ENCODE measurements at places on chromosomes 1 and 21.

GRCh38 chr1:48035371-48036141, 38.4 kb upstream of the TRABD2B start:
- DNase-seq = no peak

- DNase-seq = no peak
These were observed 61.1 kb downstream of the HNRNPR start for GRCh38 chr1:23282957-23283356.

GRCh38 chr1:58358346-58358745, 188.2 kb downstream of the OMA1 start:
- no peak for DNase-seq

- DNase-seq = no peak
These were observed 150.9 kb downstream of the NTMT2 start for GRCh38 chr1:170296642-170297041.

DNA sequence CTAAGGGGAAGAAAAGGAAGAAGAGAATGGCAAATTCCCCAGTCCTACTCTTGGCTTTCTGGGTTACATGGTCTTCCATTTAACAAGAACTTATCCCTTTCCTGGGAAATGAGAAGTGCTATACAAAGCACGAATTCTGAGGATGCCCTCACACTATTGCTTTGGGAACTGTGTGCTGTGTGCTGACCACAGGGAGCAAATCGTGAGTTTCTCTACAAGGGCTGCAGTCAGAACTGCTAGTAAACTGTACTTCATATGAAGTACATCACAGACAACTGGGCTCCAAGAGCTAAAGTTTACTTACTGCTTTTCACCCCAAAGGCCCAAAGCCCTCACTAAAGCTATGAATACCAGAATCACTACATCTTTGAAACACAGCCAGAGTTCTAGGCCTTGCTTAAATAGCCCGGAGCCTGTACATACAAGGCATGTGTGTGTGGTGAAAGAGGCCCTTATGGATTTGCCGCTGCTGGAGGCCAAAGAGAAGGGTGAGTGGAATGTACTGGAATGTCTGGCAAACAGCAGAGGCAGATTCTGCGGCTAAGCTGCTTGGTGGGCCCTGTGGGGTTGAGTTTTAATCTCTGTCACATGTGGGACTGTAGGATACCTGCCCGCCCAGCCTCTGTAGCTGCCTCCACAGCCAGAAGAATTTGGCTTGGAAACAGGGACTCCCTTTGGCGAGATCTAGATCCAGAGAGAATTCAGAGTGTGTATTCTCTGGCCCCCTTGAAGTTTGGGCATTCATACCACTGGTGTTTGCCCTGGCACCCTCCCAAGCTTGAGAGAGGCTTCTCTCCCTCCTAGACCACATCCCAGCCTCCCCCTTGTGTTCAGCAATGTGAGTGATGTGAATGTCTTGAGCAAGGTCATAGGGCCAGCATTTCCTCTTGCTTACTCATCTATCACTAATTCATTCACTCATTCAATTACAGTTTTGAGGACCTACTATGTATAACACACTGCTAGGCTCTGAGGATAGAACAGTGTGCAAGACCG, 21.9 kb upstream of the TRIM67 start:
- no peak for DNase-seq

DNA sequence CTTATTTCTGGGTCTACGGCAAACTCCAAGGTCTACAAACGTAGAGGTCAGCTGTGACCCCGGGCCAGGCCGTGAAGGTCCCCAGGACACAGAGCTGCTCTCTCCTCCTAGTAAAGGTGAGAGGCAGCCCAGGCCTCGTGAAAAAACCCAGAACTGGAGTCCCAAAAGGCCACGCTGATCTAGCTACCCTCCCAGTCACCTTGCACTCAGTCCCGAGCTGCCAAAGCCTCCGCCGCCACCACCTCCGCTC, 125 bp downstream of the ATP5PF start:
- DNase-seq = no peak

DNA sequence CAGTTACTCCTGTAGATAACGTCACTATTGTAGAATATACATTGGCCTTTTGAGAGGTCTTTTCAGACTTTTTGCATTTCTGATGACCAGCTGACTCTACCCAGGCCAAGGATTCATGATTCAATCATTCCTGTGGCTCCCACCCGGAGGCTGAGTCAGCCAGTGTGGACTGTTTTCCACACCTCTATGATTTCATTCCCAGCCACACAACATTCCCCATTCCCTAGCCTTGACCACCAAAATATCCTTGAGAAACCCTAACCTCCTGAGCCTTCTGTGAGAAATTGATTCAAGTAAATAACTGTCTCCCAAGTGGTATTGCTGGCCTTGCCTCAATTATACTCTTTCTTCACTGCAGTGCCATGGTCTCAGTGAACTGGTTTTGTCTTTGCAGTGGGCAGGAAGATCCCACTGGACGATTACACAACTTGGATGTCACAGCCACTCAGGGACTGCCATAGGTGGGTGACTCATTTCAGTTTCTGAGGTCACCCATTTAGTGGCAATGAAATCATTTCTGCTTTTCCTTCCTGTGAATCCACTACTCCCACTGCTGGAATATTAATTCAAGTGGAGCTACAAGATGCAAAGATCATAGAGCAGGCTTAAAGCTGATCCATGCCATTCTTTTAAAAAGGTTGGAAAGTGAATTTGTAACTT, 518.6 kb upstream of the ZP4 start:
- DNase-seq = no peak

DNA sequence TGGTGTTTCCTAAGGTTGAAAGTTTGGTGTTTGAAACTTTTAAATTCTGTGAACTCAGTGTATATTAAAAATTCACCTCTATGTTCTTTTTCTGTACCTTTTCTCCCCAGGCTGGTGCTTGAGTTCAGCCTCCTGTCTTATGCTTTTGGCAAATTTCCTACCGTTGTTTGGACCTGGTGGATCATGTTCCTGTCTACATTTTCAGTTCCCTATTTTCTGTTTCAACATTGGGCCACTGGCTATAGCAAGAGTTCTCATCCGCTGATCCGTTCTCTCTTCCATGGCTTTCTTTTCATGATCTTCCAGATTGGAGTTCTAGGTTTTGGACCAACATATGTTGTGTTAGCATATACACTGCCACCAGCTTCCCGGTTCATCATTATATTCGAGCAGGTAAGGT, 24.9 kb upstream of the AXDND1 start:
- no peak for DNase-seq

- DNase-seq = no peak
These were observed 1.8 kb downstream of the NTNG1 start for GRCh38 chr1:107142666-107143065.

GRCh38 chr1:54547601-54548388, at the start of gene ACOT11:
Gene ACOT11, plus strand, starts transcription at chr1:54548228. Its CDS starts 82 bp downstream, at chr1:54548310.
- DNase-seq = peak; percentile 46

- no peak for DNase-seq
These were observed 270.7 kb downstream of the PAPPA2 start for GRCh38 chr1:176733661-176734060.

DNA sequence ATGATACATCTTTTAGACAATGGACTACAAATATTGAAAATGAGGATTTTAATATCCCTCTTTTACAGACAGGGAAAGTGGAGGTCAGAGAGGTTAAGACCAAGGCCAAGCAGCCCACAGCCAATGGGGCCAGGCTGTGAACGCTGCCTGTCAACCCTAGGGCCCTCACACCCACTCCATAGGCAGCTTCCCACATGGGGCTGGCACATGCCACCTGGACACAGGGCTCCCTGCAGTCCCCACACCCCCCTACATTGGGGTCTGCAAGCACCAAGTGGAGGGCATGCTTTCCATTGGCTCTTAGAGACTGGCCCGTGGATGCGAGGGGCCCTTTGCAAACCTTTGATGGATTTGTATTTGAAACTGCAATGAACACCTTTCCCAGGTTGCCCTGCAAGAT, 348.5 kb upstream of the VAMP3 start:
- DNase-seq = no peak

GRCh38 chr1:228222548-228222947, 14.7 kb downstream of the OBSCN start:
- no peak for DNase-seq

DNA sequence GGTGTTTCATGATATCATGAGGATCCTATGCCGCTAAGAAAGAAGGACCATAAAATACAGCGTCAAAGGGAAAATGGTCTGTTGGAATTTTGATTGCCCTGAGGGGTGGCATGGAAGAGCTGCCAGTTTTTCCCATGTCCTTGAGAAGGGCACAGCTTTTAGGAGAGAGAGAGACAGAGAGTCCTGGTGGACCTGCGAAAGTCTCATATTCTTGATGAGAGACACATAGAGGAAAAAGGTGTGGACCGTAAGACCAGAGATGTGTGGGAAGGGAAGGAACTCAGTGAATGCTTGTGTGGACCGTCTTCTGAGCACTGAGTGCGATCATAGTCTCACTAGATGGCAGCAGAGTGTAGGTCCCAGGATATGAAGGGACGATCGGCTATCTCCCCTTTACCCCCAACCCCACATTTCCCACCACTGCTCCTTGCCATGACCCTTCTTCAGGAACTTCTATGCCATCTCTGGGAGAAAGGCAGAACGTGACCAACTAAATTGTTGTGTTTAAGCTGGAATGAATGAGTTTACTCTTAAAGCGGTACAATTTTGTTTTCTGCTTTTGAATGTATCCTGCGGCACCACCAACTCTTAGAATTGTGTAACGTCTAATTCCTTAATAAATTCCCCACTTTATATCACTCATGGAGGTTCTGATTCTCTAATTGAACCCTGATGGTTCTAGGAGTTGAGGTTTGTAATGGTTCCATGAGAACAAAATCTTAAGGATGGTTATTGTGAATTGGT, 117.7 kb downstream of the CTH start:
- DNase-seq = peak; percentile 38

DNA sequence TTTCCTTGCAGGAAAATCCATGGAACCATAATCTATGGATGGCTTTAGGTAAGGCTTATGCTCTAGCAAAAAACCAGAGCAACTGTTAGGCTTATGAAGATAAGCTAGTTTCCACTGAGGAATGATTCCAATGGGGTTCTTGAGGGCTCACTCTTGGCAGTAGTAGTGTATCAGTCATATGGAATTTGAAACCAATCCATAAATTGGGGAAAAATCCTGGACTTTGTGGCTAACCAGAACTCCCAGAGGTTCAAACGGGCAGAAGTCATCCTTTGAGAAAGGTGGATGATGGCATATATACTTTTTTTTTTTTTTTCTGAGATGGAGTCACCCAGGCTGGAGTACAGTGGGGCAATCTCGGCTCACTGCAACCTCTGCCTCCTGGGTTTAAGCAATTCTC, 54.2 kb upstream of the ATF3 start:
- DNase-seq = no peak

GRCh38 chr1:22112554-22112953, 30.3 kb downstream of the WNT4 start:
- no peak for DNase-seq

DNA sequence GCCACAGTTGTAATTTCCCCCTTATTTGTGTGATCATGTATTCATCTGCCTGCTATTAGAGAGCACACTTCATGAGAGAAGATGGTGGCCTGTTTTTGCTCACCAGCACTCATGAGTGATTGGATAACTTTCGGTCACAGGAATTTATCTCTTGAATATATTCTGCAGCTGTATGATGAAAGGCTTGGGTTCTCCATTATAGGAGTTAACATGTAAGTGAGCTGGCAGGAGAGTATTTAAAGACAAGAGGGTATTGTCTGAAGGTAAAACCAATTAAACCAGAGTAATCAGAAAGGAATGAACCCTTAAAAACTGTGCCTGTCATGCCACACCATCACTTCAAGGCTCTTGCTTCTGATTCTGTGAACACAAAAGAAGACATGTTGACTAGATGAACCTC, 574.9 kb upstream of the CAMK1G start:
- no peak for DNase-seq

- no peak for DNase-seq
These were observed 50.6 kb downstream of the SKI start for GRCh38 chr1:2278591-2279209.

DNA sequence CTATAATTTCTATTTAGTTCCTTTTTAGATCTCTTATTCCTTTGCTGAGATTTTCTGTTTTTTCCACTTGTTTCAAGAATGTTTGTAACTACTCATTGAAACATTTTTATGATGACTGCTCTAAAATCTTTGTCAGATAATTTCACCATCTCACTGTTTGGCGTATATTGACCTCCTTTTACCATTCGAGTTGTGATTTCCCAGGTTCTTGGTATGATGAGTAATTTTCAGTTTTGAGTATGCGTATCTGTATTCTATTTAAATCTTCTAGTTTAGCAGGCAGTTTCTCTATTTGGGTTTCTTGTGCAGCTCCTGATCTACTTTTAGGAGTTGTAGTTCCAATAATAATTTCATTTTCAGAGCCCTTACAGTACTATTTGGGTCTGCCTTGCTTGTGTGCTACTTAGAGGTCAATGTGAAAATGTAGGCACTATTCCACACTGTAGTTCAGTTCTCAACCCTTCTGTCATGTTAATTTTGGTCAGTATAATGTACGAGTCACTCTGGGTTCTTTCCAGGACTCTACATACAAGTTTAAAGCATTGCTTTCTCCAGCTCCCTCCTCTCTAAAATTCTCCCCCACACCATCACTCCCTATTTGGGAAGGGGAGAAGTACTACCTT, 115.5 kb downstream of the ACBD6 start:
- DNase-seq = no peak

DNA sequence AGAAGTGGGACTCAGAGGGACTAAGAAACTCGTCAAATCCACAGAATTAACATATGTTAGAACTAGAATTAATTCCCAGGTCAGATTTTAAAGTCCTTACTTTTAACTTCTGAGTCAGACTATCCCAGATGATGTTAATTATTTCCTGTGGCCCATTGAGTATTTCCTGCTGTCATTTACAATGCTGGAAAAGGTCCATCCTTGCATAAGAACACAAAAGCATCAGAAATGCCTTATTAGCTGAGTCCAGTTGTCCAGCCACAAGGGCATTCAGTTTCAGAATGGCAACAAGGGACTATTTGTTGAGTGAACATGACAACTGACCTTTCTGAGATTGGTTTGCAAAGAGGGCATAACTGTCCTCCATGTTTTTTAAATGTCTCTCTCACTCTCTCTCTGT, 16.5 kb upstream of the HIVEP3 start:
- DNase-seq = no peak

DNA sequence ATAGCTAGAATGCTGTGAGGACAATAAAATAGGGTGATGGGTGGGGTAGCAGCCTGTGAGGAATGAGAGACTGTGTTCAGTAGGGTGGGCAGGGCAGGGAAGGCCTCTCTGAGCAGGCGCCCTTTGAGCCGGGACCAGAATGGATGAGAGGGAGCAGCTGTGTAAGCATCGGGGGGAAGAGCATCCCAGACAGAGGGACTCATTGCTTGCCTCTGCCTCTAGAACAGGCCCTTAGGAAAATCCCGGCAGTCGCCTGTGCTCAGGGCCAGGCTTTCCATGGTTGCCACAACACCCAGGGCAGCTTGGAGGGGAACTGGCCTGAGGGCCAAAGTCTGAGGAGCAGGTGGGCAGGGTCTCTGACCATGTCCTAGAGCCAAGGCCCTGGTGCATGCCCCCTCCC, 774 bp downstream of the SLC2A7 start:
- no peak for DNase-seq

GRCh38 chr21:45259206-45259840, 28.4 kb downstream of the POFUT2 start:
- DNase-seq = no peak

All from NCI-H2081 (cell line).